ENCODE measurements at places on chromosomes 1 and 21.

DNA sequence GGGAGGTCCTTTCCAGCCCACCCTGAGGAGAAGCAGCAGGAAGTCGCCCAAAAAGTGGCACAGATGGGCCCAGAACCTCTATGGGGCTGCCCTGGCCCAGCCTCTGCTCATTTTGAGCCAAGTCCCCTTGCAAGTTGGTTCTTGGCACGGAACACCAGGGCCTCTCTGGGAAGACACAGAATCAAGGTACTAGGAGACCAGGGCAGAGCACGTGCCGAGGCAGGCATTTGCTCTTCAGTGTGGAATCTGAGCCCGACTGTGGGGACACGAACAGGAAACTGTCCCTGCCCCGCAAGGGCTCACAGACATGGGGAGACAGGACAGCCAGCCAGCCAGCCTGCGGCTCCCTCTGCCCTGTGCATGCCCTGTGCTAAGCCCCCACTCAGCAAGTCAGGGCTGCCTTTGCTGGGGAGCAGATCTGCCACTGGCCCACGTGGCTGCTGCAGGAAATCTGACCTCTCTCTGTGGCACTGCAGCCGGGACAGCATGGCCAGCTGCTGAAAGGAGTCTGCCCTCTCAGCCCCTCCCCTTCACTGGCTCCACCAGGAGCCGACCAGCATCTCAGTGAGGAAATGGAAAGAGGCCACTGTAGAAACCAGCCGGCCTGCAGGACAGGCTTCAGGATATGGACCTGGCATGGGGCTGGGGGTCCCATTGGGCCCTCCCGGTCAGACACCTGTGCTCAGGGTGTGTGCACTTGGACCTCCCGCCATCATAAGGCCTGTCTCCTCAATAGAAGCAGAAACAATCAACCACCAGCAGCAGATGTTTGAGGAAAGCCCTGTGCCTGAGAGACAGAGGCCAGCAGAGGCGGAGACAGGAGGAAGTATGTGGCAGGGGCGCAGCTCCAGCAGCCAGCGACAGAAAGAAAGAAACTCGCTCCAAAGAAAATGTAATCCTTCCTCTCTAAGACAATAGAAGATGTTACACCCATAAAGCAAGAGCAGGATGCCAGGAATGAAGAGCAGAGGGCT lies 3.7 kb downstream of the ARHGEF16 start:
- DNase-seq, result no peak

GRCh38 chr1:62012836-62013235 lies 181.8 kb upstream of the L1TD1 start:
- no peak for DNase-seq

- no peak for DNase-seq
Measured at GRCh38 chr1:215551806-215552205, 15.3 kb upstream of the KCTD3 start.

DNA sequence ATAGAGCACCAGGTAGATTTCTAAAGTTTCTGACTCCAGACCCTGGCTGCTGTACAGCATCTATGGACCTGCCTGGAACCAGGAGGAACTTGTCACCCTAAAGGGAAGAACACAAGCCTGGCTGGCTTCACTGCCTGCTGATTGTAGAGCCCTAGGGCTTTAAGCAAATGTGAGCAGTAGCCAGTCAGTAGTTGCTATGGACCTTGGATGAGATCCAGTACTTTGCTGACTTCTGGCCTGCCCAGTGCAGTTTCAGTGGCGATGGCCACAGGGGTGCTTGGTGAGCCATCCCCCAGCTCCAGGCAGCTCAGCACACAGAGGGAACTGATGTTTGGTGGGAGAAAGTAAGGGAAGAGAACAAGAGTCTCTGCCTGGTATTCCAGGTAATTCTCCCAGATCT lies 68.4 kb downstream of the ATP6V1G3 start:
- no peak for DNase-seq

DNA sequence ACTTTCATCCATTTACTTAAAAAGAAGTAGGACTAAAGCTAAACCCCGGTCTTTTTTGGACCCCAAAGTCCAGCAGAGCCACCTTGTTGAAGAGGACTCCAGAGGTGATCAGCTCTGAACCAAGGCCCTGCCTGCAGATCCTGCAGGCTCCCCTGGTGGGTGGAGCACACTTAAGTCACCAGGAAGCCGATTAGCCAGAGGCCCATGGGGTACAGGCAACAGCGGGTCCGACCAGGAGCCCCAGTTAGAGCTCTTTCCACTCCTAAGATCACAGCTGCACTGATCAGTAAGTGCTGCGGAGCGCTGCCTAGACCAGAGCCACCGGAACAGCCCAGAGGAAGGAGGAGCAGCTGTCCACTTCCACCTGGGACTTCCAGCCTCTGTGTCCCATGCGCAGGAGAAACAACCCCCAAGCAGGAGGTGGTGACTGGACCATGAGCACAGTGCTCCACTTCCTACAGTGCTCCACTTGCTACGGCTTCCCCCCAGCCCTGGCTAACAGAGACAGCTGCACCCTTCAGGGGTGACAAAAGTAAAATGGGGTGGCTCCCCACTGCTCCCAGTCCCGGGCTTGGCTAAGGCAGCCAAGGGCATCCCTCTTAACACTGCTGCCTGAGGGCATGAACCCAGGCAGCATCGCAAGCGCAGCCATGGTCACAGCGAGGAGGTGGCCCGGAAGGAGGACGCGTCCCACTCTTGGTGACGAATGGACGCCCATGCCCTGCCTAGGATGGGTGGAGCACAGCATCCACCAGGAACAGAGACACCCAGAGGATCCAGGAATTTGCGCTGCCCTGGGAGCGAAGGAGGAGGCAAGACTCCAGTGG lies 58.0 kb downstream of the NPHP4 start:
- DNase-seq, result no peak

GRCh38 chr1:200805719-200806118 lies 67.0 kb downstream of the CAMSAP2 start:
- DNase-seq, result no peak

DNA sequence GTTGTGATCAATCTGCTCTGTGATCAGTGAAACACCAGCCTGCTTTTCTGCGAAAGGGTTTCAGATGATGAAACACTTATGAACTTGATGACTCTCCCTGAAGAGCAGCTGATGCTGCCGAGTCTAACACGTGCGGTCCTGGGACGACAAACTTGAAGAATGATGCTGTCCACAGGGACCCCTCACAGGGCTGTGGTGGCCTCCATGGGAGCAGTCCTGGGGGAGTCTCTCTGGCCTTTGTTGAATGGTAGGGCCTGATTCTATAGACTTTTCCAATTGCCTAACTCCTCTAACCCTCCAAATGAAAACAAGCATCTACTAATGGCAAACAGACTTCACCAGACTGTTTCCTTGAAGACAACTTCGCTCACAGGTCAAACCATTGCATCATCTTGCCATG lies at the start of gene OR2T10:
TSS of gene OR2T10 (minus strand) at position 112 of the 400 bp plus-strand sequence. CDS start 3,932 bp downstream, outside the sequence.
- no peak for DNase-seq

GRCh38 chr21:42939582-42940413 lies 14.4 kb upstream of the ERVH48-1 start:
- peak; percentile 87 for DNase-seq

- no peak for DNase-seq
Measured at GRCh38 chr1:51000160-51000559, 30.1 kb downstream of the CDKN2C start.

DNA sequence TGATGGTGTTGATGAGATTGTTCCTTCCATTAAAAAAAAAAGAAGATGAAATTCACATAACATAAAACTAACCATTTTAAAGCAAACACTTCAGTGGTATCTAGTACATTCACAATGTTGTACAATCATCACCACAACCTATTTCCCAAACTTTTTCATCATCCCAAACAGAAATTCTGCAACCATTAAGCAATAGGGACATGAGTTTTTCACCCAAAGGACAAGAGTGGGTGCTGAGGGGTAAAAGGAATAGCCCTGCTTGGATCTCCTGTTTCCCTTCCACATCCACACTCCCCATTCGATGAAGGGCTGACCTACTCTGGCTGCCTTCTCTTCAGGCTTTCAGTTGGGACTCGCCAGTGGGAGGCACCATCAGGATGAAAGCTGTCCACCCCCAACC lies 59.3 kb downstream of the SLC9A1 start:
- DNase-seq, result no peak

- no peak for DNase-seq
Measured at GRCh38 chr1:165879946-165880345, 52.5 kb downstream of the UCK2 start.

DNA sequence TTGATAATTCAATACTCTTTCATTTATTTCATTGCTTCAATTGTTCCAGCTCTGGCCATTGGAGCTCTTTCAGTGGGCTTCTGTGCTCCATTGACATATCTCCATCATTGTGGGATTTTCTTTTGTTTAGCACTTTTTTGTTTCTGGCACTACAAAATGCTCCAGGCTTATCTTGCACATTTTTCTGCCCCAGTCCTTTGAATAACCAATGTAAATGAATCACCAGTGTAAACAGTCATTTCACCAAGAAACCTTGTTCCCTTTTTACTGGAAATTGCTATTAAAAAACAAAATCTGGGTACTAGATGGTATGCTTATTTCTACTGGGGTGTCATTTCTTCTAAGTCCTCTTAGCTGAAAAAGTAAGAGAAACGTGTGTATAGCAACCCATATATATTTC lies 173.0 kb upstream of the LYPLAL1 start:
- DNase-seq, result no peak

- DNase-seq, result no peak
Measured at GRCh38 chr21:40257342-40257741, 390.1 kb downstream of the PCP4 start.

GRCh38 chr1:92544756-92545165 lies 58.0 kb upstream of the GFI1 start:
- DNase-seq, result no peak

GRCh38 chr1:53077599-53077965 lies 15.6 kb downstream of the PODN start:
- DNase-seq, result no peak

GRCh38 chr21:32653326-32653901 lies 41.2 kb upstream of the CFAP298 start:
- DNase-seq, result peak; percentile 38

- no peak for DNase-seq
Measured at GRCh38 chr1:113818578-113818977, 6.3 kb upstream of the RSBN1 start.

DNA sequence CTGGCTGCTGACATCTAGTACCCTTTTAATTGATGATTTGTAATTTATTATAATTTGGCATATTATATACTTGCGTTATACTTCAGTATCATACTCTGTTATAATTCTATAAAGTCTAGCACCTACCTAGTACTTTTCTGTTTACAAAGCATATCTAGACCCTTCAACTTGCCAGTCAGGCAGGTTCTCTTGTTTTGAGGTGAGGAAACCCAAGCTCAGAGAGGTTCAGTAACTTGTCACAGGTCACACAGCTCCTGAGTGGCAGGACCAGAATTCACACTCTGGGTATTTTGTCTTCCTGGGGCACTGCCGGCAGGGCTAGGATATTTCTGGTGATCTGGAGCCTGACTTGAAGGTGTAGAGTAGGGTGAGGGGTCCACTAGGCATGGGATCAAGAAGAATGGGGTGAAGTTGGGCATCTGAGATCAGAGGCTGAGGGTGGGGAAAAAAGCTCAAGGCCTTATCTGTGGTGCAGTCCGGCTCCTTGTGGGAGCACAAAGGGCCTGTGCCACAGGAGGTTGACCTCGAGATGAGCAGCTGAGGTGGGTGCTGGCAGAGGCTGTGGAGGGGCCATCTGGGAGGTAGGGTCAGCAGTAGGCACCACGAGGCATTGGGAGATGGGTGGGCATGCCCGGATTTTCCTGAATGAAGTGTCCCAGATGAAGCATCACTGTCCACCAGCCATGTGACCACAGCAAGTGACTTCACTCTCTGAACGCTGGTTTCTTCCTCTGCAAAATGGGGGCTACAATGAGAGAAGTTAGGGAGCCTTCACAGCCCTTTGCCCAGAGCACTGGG lies 102.6 kb downstream of the EPHB2 start:
- DNase-seq, result no peak

DNA sequence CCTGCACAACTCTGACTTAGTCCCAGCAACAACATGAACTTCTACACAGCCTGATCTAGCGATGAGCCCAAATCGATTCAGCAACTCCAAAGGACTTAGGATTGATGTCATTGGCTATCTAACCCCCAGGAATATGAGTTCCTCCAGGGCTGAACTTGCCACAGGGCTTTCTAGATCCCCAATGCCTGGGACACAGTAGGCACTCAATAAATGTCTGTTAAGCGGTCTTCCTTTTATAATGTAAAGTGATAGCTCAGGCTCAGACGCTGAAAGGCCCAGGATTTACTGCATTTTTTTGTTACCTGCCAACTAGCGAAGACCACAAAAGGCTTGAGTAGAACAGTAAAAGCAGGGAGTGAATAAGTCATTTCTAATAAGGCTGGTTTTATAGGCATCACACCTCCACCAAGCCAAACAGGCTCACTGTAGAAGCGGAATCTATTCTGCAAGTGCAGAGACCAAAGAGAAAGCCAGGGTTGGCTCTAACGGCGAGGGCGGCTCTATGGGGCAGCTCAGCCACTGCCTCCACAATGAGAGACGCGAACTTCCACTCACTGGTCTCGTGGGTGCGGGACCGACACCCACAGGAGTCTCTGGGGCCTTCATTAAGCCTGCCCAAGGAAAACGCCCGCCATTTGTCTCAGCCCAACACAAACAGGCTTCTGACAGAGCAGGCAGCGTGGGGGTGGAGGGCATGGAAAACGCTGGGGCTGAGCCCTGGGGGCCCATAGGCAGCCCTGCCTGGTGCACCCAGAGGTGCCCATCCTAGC lies 52.0 kb downstream of the HLCS start:
- no peak for DNase-seq

DNA sequence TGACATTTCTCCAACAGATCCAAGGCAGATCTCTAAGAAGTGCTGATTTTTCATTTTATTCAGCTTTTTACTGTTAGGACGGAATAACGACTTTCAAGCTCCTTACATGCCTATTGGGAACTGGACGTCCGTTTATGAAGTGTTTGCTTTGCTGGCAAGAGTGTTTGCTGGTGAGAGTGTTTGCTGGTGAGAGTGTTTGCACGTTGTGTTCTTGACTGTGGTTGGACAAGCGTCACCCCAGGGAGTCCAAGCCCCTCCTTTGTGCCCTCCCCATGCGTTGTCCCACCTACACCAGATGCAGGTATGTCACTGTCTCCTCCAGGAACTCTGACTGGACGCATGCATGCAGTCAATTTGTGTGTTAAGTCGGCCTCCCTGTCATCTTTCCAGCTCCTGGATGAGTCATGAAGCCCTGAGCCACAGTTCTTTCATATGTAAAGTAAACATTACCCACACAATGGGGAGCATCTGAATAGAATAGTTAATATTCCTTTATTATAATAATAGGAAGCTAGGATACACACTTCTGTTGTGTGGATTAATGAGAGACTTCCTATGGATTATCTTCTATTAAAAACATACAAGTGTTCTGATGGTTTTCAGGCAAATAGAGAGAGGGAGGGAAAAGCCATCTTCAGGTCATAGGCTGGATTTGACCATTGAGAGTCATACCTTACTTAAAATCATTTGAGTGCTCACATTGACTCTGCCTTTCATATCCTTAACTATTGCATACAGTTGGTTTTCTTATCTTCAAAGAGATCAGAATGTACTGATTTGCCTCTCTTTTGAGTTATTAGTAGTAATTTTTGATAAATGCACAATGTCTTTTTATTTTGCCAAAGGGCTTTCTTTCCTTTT lies 119.2 kb downstream of the GALNT2 start:
- peak; percentile 77 for DNase-seq

DNA sequence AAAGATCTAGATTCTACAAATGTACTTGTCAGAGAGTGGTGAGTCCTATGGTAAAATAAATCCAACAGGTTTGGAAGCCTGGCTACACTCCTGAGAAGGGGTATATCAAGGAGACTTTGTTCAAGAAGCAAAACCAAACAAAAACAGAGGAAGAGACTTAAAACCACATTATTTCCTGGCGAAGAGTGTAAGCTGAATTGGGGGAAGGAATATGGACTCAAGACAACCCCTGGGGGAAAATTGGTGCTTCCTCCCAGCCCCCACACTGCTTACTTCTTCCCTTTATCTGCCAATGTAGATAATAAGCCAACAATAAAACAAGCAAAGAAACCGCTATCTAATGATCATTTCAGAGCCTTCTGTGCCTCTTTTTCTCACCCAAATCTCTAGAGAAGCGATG lies 48.4 kb upstream of the ZBTB18 start:
- DNase-seq, result no peak

Measured in H54 (cell line).